ENCODE measurements at places on chromosomes 7 and 10.

GRCh38 chr10:88735661-88736060, 24.2 kb upstream of the LIPN start:
- peak; percentile 10 for DNase-seq

DNA sequence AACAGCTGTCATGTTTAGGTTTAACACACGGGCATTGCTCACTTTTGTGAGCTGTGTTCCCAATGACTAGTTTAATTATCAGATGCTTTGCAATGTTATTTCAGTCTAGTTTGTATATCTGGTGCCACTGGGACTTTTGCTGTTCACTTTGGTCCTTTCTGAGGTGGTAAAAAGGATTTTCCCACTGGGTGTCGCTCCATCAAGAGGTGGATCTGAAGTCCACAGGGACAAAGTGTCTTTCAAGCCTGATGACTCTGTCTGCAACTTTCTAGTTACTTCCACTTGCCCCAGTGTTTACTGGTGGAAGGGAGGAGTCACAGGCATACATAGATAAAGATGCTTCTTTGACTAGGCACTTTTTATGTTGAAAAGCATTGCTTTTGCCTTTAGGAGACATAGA, 242.2 kb downstream of the HGF start:
- DNase-seq = peak; percentile 11

DNA sequence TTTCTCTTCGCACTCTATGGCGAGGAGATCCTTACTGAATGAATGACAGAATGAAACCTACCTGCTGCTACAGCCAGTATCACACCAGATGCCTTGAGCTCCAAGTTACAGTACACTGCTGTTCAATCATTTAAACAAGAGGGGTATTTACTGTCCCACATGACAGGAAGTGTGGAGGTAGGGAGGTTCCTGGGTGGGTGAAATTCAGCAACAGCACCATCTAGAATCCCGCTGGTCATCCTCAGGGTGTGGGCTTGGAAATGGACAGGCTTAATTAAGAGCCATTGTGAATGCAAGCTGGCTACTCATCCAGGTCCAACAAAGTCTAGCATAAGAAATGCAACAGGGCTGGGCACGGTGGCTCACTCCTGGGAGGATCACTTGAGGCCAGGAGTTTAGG, 14.7 kb downstream of the CYTH3 start:
- DNase-seq = no peak

DNA sequence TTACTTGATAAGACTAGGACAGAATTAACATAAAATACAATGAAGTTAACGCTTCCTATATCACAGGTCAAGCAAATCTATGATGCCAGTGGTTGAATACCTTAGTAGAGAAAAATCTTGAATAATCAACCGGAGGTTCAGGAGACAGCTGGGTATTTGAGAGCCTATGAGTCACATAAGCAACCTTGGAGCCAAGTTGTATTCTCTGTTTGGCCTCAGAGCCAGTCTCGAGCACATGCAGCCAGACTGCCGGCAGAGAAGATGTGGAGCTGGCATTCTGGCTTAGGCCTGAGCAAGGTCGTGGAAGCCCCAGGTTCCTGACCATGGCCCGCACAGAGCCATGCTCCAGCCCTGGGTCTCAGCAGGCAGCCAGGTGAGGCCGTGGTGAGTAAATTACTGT, 90.3 kb downstream of the FAM204A start:
- DNase-seq = no peak

GRCh38 chr10:48194830-48195229, 79.7 kb downstream of the FRMPD2 start:
- DNase-seq = no peak

GRCh38 chr10:24983946-24984345, 31.5 kb upstream of the PRTFDC1 start:
- DNase-seq = no peak

DNA sequence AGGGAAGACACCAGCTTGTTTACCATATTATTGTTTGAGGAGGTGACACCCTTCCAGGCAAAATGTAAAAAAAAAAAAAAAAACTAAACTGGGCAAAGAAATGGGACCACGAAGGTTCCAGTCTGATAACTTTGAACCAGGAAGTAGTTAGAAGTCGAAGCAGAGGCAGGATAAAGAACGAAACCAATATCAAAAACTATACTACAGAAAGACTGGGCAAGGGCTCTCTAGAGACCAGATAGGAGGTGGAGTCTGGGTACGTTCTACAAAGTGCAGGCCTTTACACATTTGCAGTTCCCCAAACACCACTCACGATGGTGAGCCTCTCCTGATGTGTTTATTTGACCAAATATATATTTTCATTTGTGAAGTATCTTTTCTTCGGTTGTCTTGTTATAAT, 125.7 kb upstream of the CDK1 start:
- no peak for DNase-seq

DNA sequence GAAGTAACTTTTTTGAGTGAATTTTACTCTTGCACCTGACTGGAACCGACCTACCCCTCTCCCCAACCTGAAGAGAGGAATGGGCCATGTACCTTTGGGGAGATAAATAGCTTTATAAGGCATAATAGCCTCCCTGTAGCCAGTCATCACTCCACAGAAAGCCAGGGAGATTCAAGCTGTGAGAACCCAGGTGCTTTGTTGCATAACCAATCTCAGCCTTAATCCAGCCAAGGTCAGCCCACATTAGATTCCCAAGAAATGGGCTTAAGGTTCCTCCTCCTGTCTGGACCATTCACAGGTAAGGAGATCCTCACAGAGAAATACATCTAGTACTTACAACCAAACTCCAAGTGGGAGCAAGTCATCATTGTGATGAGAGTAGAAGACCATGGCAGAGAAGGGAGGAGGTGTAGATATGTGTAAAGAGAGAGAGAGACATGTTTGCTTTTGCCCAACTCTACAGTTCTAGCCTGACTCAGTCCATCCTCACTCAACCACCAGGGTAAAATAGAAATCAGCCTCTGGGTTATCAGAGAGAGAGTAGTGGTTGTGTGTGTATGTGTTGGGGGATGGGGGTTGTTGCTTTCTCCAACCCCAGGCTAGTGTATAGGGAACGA, 23.6 kb downstream of the SKIDA1 start:
- DNase-seq = no peak

DNA sequence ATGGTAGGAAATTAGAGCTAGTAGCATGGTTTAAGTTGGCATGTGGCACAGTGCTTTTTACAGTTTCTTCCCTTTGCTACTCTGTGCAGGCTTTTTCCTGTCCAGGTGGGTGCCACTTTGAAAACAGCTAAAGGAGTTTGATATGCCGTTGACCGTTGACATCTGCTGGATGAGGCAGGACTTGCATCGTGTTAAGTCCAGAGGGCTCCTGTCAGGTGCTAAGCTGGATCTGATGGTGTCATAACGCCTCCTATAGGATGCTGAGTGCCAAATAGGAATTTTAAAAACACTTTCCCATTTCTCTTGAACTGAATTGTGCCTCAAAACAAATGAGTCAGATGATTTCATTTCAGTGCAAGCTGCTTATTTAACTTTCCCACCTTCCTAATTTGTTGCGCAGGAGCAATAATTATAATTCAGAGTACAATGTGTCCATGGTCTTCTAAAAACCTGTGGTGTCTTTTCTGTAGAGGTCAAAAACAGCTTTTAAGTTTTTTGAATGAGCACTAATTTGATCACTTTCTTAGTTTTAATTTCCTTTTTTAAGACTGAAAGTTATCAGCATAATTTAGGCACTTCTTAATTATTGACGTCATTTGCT, 178.3 kb downstream of the CDCA7L start:
- DNase-seq = peak; percentile 85

DNA sequence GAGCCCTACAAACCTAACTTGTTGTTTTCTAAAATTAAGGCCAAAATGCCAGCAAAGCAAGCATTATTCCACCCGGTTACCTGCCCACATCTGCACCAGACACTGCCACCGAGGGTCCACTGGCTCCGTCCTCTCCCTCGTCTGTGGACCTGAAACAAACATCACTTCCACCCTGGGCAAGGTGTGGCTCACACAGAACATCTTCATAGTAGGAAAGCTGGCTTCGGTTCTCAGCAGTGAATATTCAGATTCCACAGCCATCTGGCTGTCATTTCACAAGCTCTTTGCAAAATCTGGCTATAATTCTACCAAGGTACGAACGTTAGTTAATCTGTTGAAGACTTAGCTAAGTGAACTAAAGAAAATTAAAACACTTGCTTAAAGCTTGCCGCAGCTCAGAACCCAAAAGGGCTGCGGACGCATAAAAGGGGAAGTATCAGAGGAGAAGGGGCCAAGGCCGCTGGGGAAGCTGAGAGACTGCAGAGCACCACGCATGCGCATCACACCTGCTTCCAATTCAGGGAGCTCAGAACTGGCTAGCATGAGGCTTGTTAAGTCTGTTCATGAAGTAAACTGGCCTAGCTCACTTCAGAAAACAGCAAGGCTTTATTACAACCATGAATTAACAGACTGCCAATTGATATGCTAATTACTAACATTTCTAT, 46.1 kb downstream of the PTPRN2 start:
- DNase-seq = no peak

GRCh38 chr10:115073796-115074195, 19.4 kb upstream of the ATRNL1 start:
- no peak for DNase-seq

GRCh38 chr10:109987452-109988211, 20.2 kb upstream of the ADD3 start:
- peak; percentile 85 for DNase-seq

DNA sequence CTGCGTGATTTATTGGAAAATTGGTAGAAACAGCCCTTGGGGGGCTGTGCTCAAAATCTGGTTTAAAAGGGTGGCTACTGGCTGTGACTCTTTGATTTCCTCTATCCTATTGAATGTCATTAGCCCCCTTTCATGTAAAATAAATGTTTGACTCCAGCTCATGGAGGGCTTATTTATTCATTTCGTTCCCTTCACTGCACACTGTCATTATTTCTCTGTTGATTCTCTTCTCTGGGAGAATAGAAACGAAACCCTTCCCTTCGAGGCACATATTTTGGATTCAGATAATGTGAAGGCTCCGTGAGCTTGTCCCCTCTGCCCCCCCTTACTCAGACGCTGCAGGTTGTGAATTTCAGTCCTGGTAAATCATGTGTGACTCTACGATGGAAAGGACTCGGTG, 203.9 kb upstream of the GPR26 start:
- DNase-seq = no peak

- no peak for DNase-seq
These were observed 19.1 kb downstream of the ACADSB start for GRCh38 chr10:123027861-123028260.

DNA sequence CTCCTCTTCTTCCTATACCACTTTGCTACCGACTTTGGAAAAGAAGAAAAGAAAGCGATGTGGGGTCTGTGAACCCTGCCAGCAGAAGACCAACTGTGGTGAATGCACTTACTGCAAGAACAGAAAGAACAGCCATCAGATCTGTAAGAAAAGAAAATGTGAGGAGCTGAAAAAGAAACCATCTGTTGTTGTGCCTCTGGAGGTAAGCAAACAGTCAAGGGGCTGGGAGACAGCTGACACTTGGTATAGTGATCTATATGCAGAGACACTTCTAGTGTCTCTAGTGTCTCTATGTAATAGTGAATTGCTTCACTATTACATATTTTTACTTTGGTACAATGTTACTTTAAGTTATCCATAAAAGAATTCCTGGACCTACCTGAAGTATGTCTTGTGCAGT, 13.9 kb downstream of the TET1 start:
- DNase-seq = no peak

- no peak for DNase-seq
These were observed 37.2 kb upstream of the TMEM273 start for GRCh38 chr10:49225218-49225876.

All from choroid plexus epithelial cell (primary cell).